ENCODE measurements at places on chromosomes 4 and X.
A peak's percentile ranks its signal among the peaks of the same experiment; 100 is the strongest.

DNA sequence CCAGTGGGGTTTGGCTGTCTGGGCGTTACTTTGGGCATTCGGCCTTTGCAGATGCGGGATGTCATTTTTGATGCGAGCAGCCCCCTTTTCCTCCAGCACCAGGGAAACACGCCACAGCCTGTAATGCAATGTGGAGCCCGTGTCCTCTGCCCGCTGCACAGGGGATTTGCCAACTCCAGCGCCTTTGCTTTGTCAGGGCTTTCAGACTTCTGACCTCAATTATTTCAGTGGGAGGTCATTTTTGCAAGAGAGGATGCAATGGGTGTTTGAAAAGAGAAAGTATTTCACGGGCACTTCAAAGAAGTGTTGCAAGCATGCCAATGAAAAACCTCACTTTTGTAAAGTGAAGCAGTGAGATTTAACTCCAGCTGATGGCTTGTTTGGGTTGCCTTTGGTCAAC is 11.5 kb downstream of the CLCN4 start:
- DNase-seq, result peak; percentile 44

DNA sequence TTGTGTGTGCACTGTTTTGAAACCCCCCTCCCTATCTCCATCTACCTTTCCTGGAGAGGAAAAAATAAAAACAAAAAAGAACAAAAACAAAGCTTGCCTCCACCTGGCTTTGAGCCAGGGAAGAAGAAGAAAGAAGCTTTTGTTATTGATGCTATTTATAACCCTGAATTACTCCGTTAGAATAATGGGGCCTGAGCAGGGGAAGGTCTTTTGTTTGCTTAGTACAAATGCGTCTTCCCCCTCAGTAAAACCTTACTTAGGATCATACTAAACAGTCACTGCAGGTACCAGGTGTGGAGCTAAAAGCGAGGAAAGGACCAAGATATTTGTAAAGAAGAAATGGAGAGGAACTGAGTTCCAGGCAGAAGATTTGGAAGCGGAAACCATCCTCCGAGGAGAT is 352.1 kb downstream of the KCNIP4 start:
- DNase-seq, result no peak

DNA sequence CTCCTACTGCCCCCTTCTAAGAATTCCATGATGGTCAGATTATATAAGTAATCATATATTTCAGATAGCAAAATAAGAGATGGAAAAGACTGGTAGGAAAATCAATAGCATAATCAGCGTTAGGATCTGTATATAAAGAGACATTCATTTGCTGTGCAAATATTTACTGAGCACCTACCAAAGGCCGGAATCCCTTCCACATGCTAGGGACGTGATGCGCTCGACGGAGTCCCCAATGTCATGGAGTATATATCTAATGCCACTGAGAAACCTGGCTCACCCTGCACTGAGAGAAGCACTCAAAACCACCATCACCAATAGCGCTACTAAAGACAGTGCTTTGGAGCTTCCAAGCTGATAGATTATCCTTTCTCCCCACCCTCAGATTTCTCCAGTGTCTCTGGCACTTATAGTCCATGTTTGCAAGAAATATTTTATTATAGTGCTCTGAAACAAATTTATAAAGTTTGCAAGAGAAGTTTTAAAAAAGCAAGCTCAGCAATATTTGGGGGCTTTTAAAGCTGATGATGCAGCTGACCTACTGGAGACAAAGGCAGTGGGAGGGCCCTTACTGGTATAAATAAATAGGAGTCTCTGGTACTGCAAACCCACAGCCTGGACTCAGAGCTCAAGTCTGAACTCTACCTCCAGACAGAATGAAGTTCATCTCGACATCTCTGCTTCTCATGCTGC is at the start of gene CXCL13:
CXCL13 (plus strand) TSS at position 611 of the 693 bp plus-strand sequence; CDS start at position 657, 46 bp downstream.
- no peak for DNase-seq

GRCh38 chr4:12861422-12861821 is 622.7 kb downstream of the RAB28 start:
- DNase-seq, result no peak

DNA sequence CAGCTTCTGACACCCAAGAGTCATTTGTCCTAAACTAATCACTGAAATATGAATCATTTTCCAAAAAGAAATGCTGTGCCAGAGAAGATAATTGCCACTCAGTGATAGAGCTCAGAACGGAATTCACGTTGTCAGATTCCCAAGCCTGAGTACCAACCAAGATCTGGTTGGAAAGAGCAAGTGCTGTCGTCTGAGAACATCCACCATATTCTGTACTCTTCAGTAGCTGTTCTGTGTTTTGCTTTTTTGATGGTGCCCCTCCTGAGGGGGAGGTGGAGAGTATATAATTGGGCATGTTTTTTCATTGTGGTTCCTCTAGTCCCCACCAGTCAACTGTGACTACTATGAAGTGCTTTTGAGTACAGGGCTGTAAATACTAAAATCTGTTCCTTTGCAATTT is 13.2 kb downstream of the RUFY3 start:
- DNase-seq, result no peak

GRCh38 chrX:24657671-24658386 is 10.7 kb upstream of the PCYT1B start:
- no peak for DNase-seq

DNA sequence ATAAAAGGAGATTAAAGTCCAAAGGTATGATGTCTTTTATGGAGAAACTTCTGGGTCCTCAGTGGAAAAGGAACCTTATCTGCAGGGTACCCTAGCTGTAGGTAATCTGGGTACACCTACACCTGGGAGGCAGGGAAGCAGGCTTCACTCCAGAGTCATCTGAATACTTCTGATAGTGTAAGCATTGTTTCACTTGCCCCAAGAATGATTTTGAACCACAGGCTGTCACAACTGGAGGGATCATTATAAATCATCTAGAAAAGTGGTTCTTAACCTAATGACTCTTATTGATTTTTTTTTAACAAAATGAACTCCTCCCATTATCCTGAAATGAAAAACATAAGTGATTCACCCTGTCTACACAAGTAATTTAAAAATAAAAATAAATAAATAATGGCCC is 44.0 kb upstream of the STK26 start:
- DNase-seq, result no peak
